ENCODE measurements at places on chromosomes 3 and 15. TPM values are rescaled to one million over a fixed set of nuclear protein-coding genes. Genes with fewer than 3 reads are reported as not detected.
A peak's percentile ranks its signal among the peaks of the same experiment; 100 is the strongest.

DNA sequence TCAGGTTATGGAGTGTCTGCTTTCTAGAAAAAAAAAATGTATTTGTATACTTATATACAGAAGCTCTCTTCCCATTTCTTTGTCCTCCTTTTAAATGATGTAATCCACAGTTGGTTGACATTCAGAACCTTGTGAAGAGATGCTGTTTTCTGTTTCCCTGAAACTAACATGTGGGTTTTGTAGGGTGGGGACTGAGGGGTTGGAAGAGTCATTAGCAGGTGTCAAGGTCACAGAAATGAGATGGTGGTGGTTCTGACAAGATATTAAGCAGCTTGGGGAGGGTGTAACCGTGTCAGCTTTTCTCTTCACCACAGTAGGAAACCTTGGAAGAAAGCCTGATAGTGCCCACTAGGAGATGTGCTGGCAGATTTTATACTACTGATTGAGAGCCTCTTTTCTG, 2.4 kb downstream of the RASA2 start:
- H3K27me3 ChIP-seq: no peaks in the 10 kb centered on the region
- H3K4me1 ChIP-seq: peaks cover 4% of the 10 kb centered on the region
- DNase-seq: no peak
- no peaks in the 10 kb centered on the region for H3K36me3 ChIP-seq
- no peak overlapping the region for H3K4me3 ChIP-seq
- H3K27ac ChIP-seq: no peak overlapping the region

Gene CNTN6
- not detected for total RNA-seq

GRCh38 chr15:80207887-80208286, 44.1 kb downstream of the CTXND1 start:
- no peak overlapping the region for H3K27ac ChIP-seq
- DNase-seq: no peak
- H3K4me3 ChIP-seq: no peak overlapping the region
- no peaks in the 10 kb centered on the region for H3K4me1 ChIP-seq
- H3K36me3 ChIP-seq: no peaks in the 10 kb centered on the region

GRCh38 chr15:90200534-90201129, 498 bp upstream of the SEMA4B start:
- peak overlapping the region; percentile 85 for H3K4me3 ChIP-seq
- no peaks in the 10 kb centered on the region for H3K36me3 ChIP-seq
- H3K27ac ChIP-seq: peak overlapping the region; percentile 2
- no peak for DNase-seq
- no peaks in the 10 kb centered on the region for H3K27me3 ChIP-seq
- H3K4me1 ChIP-seq: peaks cover 8% of the 10 kb centered on the region

- no peaks in the 10 kb centered on the region for H3K36me3 ChIP-seq
- DNase-seq: no peak
- H3K4me1 ChIP-seq: no peaks in the 10 kb centered on the region
- no peak overlapping the region for H3K4me3 ChIP-seq
These were observed 211.8 kb downstream of the TP63 start for GRCh38 chr3:189842681-189843602.

- H3K27me3 ChIP-seq: no peaks in the 10 kb centered on the region
- peaks cover 12% of the 10 kb centered on the region for H3K4me1 ChIP-seq
- DNase-seq: no peak
- H3K4me3 ChIP-seq: no peak overlapping the region
These were observed 93.1 kb downstream of the TBC1D2B start for GRCh38 chr15:77984446-77984861.

Gene ZNF197
- 20.0 TPM for total RNA-seq

DNA sequence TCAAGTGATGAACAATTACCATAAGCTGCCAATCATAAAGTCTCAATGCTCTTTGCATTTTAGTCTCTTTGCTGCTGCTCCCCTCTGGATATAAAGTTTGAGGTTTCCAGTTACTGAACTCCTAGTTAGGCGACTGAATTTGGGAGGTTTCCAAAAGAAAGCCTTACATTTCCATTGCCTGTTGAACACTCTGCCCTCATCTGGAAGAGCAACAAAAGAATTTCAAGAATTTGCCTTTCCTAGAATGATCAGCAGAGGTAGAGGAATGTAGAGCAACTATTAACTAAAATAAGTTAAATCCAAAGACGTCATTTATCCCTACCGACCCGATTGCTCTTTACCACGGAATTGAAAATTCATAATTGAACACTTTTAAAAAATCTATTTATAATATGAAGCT, 53.4 kb upstream of the PRICKLE2 start:
- H3K27ac ChIP-seq: no peak overlapping the region
- H3K27me3 ChIP-seq: no peaks in the 10 kb centered on the region
- no peaks in the 10 kb centered on the region for H3K4me1 ChIP-seq
- no peak for DNase-seq

- DNase-seq: no peak
- peak overlapping the region; percentile 97 for H3K4me3 ChIP-seq
- H3K27ac ChIP-seq: no peak overlapping the region
- H3K27me3 ChIP-seq: no peaks in the 10 kb centered on the region
- peaks cover 17% of the 10 kb centered on the region for H3K4me1 ChIP-seq
These were observed 1.4 kb upstream of the AP4E1 start for GRCh38 chr15:50906954-50907600.

DNA sequence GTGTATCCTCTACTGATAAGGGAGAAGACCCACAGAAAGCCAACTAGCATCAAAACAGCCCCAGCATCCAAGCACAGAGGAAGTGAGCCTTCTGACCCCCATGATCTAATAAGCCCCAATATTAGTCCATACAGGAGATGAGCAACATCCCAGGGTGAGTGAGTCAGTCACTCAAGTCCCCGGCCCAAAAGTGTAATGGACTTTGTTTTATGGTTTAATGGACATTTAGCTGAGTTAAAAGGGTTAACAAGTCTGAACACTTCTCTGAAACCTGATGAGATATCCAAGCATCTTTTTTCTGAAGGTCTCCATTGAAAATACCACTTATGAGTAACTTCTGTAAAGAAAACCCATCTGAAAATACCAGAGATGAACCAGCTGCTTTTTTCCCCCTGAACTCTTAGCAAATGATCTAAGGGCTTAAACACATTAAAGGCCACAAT, 115.6 kb downstream of the GREM1 start:
- no peak overlapping the region for H3K4me3 ChIP-seq
- H3K4me1 ChIP-seq: no peaks in the 10 kb centered on the region
- no peaks in the 10 kb centered on the region for H3K27me3 ChIP-seq
- no peak overlapping the region for H3K27ac ChIP-seq
- H3K36me3 ChIP-seq: no peaks in the 10 kb centered on the region

DNA sequence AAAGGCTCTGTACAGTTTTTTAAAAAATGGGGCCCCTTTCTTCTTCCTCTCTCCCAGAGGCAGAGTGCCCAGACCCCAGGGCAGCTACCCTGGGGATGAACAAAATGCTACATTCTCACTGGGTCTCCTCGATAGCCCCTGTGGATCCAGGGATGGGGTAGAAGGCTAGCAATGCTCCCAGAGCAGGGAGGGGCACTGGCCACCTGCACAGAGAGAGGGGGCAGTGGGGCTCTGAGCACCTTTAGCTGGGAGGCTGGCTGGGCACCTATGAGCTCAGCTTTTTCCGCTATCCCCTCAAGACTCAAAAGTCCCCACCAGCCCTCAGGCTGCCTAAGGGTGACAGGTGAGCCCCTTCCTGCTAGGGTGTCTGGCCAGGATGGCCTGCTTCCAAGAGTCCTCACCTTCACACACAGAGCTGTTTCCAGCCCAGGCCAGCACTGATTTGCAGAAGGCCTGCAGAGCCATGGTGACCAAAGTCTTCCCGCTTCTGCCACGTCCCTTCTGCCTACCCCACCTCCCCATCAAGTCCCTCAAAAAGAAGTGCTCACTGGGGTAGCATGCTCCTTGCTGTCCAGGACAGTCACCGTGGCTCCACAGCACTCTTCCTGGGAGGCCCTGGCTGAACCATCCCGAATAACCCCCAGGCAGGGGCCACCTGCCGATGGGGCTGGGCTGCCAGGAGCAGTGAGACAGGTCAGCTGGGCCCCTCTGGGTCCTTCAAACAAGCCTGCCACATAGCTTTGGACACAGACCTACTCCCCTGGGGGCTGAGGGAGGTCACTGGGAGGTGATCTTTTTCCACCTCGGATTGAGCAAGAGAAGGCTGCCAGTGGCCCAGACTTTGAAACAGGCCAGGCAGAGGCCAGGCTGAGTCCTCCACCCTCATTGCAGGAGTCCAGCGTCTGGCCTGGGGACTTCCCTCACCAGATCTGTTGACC, 20.4 kb downstream of the BMF start:
- H3K27ac ChIP-seq: no peak overlapping the region
- H3K27me3 ChIP-seq: no peaks in the 10 kb centered on the region
- H3K36me3 ChIP-seq: no peaks in the 10 kb centered on the region
- no peak for DNase-seq
- H3K4me1 ChIP-seq: peaks cover 73% of the 10 kb centered on the region
- H3K4me3 ChIP-seq: no peak overlapping the region

DNA sequence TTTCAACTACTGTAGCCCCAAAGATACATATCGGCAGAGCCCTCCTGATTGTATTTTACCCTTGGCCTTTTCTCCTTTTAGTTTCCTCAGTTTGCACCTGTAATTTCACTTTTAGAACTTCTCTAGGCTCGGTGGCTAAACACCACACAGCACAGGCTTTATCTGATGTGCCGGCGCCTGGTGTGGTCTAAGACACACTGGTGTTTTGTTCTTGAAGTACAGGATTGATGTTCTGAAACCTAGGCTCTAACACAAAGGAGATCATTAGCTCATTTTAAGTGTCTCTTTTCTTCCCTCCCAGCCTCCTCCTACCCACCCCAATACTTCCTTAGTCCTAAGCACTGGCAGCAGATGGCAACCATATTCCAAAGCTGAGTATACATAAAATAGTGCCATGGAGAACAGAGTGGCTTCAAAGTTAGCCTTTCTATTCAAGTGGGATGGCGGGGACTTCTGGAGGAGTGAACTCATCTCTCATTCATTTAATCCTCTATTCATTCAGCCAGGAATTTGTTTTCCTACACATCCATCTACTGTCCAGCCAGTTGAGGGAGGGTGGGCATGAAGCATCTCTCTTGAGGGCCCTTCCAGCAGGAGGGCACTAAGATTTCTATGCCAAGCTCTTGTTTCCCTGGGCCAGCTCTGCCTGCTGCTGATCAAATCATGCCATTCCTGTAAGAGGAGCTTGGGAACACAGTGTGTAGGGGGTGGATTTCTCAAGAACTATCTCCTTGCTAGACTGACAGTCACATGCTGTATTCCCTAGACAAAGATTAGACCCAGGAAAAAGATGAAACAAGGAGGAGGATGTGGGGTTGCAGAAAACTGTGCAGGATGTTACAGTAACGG, 71.2 kb downstream of the TIGIT start:
- H3K4me1 ChIP-seq: peaks cover 42% of the 10 kb centered on the region
- no peaks in the 10 kb centered on the region for H3K27me3 ChIP-seq
- no peaks in the 10 kb centered on the region for H3K36me3 ChIP-seq
- no peak overlapping the region for H3K27ac ChIP-seq
- DNase-seq: no peak

DNA sequence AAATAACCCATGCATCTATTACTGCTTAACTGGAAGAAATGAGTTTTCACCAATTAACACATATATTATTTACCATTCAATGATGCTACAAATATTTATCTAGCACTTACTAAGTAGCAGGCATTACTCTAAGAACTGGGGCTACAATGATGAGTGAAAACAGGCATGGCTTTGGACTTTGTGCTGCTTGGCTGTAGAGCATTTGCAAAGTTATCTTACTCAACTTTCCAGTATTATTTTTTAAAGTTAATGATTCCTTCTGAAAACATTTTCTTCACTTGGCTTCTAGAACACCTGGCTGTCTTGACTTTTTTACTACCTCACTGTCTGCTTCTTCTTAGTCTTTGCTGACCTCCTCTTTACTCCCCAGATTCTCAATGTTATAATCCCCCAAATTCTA, 1.8 kb downstream of the C3orf33 start:
- no peak for DNase-seq
- H3K4me3 ChIP-seq: no peak overlapping the region
- H3K4me1 ChIP-seq: peaks cover 10% of the 10 kb centered on the region
- H3K36me3 ChIP-seq: no peaks in the 10 kb centered on the region
- H3K27me3 ChIP-seq: no peaks in the 10 kb centered on the region
- H3K27ac ChIP-seq: no peak overlapping the region

- peak overlapping the region; percentile 46 for H3K27ac ChIP-seq
- no peaks in the 10 kb centered on the region for H3K27me3 ChIP-seq
- peaks cover 50% of the 10 kb centered on the region for H3K4me1 ChIP-seq
- peak overlapping the region; percentile 70 for H3K4me3 ChIP-seq
These were observed 53.8 kb downstream of the IQSEC1 start for GRCh38 chr3:13019243-13020095.

Gene ESYT3
- total RNA-seq: 7.1 TPM

Gene SLC9C1
- not detected for total RNA-seq

DNA sequence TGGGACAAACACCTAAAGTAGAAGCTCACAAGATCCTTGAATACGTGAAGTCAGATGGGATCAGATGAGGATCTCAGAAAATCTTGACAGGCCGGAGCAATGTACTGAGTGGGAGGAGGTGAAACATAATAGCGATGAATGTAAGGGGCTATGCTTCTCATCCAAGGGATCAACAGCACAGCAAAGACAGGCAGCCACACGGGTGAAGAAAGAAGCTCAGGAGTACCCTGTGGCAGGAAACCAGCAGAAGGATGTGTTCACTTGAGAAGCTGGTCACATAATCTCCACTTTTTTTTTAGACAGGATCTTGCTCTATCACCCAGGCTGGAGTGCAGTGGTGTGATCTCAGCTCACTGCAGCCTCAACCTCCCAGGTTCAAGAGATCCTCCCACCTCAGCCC, 92.4 kb downstream of the MEGF11 start:
- no peak overlapping the region for H3K27ac ChIP-seq
- H3K4me1 ChIP-seq: no peaks in the 10 kb centered on the region
- no peak overlapping the region for H3K4me3 ChIP-seq
- no peaks in the 10 kb centered on the region for H3K36me3 ChIP-seq
- no peaks in the 10 kb centered on the region for H3K27me3 ChIP-seq

DNA sequence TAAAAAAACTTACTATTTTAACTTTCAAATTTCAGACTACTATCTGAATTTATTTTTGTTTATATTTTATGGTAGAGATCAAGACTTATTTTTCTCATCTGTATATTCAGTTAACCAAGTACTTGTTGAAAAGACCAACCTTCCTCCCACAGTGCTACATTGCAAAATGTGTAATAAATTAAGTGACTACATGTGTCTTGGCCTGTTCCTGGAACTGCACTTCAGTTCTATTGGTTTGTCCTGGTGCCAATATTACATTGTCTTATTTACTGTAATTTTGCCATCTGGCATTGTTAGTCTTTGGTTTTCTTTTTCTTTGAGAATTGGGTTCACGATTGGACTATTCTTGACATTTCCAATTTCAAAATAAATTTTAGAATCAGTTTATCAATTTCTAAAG, 138.4 kb upstream of the KCNMB2 start:
- no peak overlapping the region for H3K27ac ChIP-seq
- DNase-seq: no peak
- H3K27me3 ChIP-seq: no peaks in the 10 kb centered on the region
- H3K36me3 ChIP-seq: no peaks in the 10 kb centered on the region
- peaks cover 8% of the 10 kb centered on the region for H3K4me1 ChIP-seq

Gene CSTA
- 12.3 TPM for total RNA-seq

Gene AP3B2
- 0.92 TPM for total RNA-seq
